ENCODE measurements at places on chromosomes 3 and 15.

DNA sequence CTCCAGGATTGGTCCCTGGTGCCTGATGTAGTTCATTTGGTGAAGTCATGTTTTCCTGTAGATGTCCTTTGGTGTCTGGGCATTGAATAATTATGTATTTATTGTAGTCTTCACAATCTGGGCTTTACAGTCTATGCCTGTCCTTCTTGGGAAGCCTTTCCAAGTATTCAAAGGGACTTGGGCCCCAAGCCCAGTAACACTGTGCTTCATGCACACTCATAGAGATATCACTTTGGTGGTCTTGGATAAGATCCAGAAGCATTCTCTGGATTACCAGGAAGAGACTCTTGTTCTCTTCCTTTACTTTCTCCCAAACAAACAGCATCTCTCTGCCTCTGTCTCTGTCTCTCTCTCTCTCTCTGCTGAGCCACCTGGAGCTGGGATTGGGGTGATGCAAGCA is 281.1 kb upstream of the GOLGA6L4 start:
- no peak for DNase-seq

- no peak for DNase-seq
These were observed 282.4 kb upstream of the GRM7 start for GRCh38 chr3:6578526-6578925.

- no peak for DNase-seq
These were observed 580.1 kb downstream of the ROBO2 start for GRCh38 chr3:77620009-77620408.

DNA sequence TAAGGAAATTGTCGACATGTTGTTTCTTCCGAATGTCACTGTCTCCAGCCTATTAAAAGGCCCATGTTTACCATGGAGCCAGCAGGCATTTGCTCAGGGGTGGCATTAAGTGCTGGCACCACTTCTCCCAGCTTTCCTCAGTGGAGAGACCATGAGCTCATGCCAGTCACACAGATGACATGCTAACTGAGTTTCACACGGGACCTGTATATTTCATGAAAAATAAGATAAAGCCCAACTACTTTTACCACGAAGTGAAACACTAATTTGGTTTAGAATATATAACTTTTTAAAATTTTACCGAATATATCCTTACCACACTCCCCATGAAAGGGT is 93.4 kb downstream of the ETFA start:
- DNase-seq: no peak

DNA sequence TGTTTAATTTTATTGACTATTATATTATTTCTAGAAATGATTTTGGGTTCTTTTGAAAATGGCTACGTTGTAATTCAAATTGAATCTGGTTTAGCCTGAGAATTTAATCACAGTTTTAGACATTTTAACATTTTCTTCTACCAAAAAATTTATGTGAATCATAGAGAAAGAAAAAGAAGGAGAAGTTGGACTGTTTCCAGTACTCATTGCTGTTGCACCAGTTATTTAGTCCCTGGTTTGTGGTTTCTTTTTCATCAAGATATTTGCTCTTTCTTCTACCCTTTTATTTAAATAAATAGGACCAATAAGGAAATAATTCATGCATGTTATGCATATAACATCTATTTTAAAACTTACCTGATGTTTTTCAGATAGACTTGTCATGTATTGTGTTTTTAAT is 1337.1 kb downstream of the ROBO1 start:
- DNase-seq: no peak

GRCh38 chr3:4979428-4980228 is at the start of gene BHLHE40:
TSS of gene BHLHE40 (plus strand) at chr3:4979437. CDS start at chr3:4979719, 282 bp downstream.
- DNase-seq: peak; percentile 47

GRCh38 chr3:50224639-50225038 is 11.4 kb upstream of the GNAI2 start:
- DNase-seq: no peak

- no peak for DNase-seq
These were observed 11.9 kb downstream of the GTPBP8 start for GRCh38 chr3:113002679-113003078.

DNA sequence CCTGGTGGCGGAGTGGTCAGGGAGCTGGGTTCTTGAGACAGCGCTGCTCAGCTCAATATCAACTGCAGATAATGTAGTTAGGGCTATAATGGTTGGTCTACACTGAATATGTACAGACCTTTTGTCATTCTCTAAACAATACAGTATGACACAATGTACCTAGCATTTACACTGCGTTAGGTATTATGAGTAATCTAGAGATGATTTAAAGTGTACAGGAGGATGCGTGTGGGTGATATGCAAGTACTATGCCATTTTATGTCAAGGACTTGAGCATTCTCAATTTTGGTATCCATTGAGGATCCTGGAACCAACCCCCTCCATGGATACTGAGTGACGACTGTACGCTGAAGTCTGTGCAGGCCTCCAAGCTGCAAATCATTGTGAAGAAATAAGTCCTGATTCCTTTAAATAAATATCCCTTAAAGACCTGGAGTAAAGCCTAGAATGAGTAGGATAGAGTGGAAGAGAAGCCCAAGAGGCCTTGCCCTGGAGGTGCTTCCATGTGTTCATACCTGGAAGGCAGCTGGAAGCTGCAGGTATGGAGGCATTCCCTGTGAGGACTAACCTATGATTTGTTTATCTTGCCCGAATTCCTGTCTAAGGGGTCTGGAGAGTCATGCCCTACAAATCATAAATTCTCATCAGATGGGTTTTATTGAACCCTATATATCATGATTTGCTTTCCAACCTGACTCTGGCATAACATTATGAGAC is 15.7 kb upstream of the RTP1 start:
- DNase-seq: no peak

GRCh38 chr3:79564192-79564591 is 203.6 kb downstream of the ROBO1 start:
- DNase-seq: no peak

GRCh38 chr3:3783210-3783609 is 16.0 kb upstream of the LRRN1 start:
- no peak for DNase-seq

- DNase-seq: no peak
These were observed 240.8 kb downstream of the NFKBIZ start for GRCh38 chr3:102089904-102090720.

DNA sequence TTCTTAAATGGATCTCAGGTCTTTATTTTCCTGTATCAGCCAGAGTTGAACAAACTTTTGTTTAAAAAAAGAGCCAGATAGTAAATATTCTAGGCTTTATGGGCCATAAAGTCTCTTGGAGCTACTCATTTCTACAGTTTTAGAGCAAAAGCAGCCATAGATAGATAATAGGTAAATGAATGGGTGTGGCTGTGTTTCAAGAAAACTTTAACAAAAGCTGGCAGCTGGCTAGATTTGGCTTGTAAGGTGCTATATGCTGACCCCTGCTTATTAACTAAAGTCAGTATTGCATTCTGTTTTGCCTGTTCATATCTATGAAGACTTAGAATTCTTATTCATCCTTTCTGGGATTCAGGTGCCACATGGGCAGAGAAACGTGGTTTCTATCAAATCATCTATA is 29.0 kb downstream of the MFN1 start:
- no peak for DNase-seq

GRCh38 chr3:42256135-42256819 is 9.7 kb downstream of the CCK start:
- DNase-seq: no peak

- DNase-seq: no peak
These were observed at the start of gene LIPH for GRCh38 chr3:185552358-185552877. TSS of gene LIPH (minus strand) at chr3:185552588. CDS start at chr3:185552471, 117 bp downstream.

GRCh38 chr3:120560304-120561250 is 35.6 kb upstream of the NDUFB4 start:
- DNase-seq: no peak

GRCh38 chr3:148075771-148076716 is 621.7 kb upstream of the AGTR1 start:
- no peak for DNase-seq

GRCh38 chr3:5390936-5391625 is 203.6 kb downstream of the EDEM1 start:
- no peak for DNase-seq

DNA sequence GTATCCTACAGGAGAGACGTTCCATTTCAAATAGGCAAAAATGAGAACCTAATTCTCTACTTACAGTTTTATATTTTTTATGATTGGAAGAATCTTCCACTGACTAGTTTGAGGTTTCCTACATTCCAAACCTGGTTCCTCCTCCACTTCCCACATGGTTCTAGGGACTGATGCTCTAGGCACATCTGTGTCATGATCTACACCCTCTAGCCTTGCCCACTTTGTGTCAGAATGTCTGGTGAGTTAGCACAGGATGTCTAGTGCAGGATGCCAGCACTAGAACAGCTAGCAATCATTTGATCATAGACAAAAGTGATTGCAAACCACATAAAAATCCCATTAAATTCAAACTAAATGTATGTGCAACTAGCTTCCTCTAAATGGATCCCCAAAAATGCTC is 26.7 kb upstream of the FILIP1L start:
- DNase-seq: no peak

DNA sequence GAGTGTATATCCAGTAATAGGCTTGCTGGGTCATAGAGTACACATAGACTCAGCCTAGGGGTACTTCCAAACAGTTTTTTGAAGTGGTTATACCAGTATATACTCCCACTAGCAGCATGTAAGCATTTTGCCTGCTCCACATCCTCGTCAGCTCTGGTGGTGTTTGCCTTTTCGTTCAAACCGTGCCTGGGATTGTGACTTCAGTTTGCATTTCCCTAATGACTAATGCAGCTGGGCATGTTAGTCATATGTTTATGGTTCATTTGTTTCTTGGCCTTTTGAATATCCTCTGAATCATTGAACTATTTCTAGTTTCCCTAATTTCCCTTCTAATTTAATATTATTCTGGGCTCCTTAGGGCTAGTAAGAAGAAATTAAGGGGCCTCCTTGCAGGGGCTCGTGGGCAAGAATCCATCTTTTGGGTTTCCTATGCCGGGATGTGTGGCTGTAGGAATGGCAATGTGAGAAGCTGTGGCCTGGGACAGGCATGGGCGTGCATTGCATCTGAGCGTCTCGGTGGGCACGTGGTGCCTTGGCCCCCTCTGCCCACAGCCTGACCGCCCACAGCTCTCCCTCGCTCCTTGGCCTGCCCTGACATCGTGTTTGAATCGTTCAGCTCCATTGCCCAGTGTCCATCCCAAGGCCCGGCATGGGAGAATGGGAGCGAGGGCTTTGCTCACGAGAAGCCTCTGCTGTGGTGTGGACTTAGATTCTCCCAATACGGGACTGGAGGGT is 26.4 kb downstream of the FAH start:
- DNase-seq: no peak

GRCh38 chr3:152785051-152785450 is 49.9 kb upstream of the P2RY1 start:
- DNase-seq: no peak

- DNase-seq: no peak
These were observed 324.6 kb downstream of the MAGI1 start for GRCh38 chr3:65714134-65714533.

DNA sequence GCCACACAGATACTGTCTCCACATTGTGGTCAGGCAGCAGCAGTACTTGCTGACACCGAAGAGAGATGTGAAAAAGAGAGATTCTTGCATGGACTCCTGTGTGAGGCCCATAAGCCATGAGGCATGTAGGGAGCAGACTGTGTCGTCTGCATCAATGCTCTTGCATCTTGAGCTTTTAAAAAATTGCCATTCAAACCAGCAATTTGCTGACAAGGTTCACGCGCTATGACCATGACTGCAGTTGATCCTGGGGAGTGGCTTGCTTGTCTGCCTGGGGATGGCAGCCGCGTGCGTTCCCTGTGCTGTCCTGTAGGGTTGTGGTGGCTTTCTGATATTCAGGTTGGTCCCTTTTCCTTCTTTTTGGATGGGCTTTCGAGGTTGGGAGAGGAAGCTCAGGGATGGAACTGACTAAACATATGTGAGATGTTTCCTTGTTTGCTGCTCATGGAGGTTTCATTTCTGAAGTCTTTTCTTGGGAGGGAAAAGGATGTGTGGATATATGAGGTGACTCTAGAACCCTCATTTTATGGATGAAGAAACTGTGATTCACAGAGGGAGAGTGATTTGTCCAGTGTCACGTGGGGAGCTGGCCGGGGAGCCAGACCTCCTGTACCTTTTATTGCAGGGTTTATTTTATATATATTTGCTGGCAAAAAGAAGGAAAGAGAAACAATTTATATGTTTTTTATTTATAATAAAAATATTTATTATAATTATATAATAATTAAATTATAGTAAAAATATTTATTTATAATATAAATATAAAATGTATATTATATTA is 48.6 kb downstream of the LPP start:
- DNase-seq: peak; percentile 29

DNA sequence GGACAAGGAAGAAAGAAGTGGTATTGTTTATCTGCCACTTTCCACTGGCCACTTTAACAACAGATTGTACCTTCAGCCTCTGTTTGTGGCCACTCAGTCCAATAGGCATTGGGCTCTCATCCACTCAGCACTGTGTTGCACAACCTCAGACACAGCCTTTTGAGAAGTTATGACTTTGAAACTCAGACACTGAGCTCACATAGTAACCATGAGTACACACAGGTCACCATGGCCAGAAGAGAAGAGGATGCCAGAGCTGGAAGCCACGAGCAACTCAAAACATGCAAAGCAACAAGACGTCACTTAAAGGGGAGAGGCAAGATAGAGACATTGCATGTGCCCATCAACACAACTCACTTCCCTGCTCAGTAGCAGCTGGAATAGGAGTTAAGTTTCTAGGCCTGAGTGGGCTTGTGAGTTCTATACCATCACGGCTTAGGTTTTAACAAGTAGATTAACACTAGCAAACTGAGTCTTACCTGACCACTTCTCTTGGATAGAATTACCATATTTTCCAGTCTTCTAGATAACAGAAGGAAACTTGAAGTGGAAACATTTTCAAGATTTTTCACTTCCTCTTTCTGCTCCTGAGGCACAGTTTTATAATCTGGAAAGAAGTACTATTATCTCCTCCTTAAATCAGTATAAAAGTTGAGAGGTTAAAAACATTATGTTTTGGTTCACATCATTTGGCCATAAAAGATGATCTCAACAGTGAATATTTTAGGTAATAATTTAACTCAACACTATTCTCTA is 103.5 kb downstream of the IMPG2 start:
- no peak for DNase-seq

- no peak for DNase-seq
These were observed 293.3 kb upstream of the RGMA start for GRCh38 chr15:93382200-93382820.

DNA sequence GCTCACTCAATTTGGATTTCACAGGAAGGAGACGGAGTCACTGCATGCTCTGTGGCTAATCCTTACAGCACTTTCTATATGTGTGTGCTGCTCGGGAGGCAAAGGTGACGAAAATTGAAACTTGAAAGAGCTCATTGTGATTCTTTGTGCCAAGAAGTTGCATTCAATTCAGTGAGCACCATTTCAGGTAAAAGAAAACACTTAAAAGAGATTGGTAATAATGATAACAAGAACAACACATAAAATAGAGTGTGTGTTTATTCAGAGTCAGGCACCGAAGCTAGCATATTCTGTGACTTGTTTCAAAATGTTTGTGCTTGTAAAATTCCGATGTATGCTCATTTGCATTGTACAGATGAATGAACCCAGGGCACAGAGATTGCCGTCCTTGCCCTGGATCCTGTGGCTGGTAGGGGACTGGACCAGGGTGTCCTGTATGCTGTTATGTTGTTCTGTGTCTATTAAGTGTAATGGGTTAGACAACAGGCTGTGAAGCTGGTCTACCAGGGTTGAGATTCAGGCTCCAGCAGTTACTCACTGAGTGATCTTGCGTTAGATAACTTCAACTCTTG is 193.3 kb upstream of the PROK2 start:
- no peak for DNase-seq

All from glutamatergic neuron (in vitro differentiated cells).